ENCODE measurements at places on chromosomes 6 and 20.

DNA sequence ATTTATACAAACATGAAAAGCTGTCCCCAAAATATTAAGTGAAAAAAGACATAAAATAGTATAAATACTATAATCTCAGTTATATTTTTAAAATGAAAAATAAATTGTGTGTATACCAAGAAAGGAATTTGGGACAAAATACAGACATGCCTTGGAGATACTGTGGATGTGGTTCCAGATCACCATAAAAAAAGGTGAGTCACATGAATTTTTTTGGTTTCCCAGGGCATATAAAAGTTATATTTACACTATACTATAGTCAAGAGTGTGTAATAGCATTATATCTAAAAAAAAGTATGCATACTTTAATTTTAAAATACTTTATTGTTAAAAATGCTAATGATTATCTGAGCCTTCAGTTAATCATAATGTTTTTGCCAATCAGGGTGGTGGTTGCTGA is 17.4 kb upstream of the SDHAF4 start:
- no peak for DNase-seq

- DNase-seq = peak; percentile 79
Measured at GRCh38 chr6:27312146-27312949, at the start of gene POM121L2. Gene POM121L2 (minus strand): TSS chr6:27312273. CDS start chr6:27312170, 103 bp downstream.

DNA sequence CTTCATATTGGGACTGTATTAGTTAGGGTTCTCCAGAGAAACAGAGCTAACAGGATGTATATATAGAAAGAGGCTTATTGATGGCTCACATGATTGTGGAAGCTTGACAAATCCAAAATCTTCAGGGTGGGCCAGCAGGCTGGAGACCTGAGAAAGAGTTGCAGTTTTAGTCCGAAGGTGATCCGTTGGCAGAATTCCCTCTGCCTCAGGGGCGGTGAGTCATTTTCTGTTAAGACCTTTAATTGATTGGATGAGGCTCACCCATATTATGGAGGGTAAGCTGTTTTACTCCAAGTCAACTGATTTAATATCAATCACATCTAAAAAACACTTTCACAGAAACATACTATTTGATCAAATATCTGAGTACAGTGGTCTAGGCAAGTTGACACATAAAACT is 113.6 kb downstream of the FLRT3 start:
- no peak for DNase-seq

DNA sequence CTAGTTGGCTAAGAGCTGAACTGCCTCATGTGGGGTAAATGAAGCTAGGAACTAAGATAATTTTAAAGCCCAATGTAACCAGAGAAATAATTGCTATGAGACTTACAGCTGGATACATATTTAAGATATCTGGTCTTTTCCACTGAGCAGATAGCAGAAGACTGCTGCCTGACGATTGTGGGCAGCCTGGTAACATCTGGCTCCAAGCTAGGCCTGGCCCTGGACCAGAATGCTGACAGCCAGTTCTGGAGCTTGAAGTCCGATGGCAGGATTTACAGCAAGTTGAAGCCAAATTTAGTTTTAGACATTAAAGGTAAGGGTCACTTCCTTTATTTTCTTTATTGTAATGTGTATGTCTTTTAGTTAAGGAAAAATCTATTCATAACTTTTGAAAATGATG is 65.7 kb downstream of the RTN4IP1 start:
- no peak for DNase-seq

- no peak for DNase-seq
Measured at GRCh38 chr6:7183707-7184106, 75.9 kb downstream of the RREB1 start.

DNA sequence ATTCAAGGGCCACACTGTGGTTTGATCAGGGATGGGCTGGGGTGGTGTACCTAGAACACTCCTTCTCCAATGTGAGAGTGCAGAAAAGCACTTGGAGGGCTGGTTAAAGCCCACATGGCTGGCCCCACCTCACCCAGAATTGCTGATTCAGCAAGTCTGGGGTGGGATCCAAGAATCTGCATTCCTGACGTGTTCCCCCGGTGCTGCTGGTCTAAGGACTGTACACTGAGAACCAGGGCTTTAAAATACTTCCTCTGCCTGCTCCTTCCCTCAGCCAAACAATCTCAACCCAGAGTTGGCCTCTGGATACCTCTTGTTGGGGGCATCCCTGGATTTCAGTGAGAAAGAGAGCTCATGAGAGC is 13.4 kb upstream of the OCSTAMP start:
- no peak for DNase-seq

DNA sequence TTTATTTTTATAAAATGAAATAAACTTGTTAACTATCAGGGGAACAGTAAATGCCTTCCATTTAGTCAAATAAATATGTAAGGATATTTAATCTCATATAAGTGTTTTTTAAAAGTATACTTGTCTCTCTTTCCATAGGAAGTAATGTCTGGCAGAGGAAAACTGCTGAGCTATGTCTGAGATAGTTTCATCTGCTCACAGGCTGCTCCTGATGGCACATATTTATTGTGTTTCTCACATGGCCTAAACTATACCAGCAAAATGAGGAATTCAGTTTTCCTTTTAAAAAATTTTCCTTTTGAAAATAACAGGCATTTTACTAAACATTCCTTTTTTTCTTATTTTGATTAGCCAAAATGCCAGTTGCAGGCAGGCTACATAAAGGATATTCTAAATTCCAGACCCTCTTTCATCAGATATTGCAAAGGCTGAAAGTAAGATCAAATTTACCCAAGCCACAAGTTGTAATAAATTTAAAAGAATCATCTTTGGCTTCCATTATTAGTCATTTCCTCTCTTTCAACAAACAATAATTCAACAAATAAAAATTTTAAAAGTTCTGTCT is 60.1 kb upstream of the RNF146 start:
- DNase-seq = no peak

DNA sequence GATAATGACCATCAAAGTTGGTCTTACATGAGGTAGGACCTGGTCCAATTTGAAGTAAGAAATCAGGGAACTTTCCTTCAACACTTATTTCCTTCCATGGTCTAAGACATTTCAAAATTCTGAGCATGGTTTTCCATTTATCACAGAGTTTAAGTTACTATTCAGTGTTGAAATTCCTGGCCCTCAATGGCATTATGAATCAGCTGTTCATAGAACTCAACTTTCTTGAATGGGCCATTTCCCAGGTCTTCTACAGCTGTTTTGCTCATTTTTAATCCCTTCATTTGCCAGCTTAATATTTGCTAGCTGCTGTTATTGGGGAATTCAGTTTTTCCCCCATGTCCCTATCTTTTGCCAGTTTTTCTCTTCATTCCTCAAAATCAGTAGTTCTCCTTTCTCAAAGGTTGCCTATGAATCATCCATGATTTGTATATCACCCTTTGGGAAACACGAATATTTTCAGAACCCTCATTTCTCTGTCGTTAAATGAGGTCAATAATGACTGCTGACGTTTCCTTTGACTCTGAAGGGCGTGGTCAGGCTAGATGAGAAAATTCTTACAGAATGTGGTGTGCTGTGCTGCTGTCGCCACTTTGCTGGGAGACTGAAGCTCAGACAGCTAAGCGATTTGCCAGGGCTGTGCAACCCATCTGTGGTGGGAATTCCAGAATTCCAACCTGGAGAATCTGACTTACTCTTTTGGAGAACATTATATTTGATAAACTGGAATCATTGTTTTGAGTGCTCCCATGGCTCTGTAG is 216.5 kb upstream of the FLRT3 start:
- DNase-seq = no peak

DNA sequence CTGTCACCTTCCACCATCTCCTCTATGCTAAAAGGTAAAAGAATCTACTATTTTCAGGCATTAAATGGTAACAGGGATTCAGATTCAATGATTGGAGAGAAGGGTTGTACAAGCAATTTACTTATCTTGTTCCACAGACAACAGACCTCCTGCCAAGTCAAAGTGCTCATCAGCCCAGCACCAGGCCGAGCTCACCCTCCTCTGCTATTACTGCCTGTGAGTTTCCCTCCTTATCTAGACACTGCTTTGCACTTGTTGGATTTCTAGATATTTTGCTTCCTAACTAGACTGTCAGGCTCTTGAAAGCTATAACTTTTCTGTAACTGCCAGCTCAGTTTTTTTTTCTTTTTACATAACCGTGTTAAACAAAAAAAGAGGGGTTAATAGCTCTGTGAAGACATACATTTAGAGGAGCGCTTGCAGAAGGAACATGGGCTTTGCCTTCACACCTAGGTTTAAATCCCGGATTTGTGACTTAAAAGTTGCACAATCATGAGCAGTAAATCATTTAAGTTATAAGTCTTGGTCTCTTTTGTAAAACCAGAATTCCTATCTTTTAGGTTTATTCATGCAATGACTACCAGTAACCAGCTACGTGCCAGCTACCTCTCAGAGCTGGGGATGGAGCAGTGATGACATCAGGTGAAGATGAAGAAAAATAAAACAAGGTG is 1.1 kb upstream of the FAM162B start:
- DNase-seq = no peak

DNA sequence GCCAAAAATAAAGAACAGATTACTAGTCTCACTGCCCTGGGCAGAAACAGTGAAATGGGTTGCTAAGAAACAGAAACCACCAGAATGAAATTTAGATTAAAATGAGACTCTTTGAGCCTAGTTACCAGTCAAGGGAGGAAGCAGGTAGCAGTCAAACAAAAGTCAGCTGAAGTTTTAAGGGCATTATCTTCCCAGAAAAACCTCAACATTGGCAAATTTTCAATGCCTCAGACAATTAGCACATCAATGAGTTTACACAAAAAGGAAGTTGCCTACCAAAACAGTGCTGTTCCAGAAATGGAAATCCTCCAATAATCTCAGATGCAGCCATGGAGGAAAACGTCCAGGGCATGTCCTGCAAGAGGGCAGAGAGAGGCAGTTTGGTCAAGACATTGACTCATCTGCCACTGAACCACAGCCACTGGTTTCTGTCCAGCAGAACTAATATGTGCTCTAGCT is 399.7 kb upstream of the ADGRB3 start:
- no peak for DNase-seq

DNA sequence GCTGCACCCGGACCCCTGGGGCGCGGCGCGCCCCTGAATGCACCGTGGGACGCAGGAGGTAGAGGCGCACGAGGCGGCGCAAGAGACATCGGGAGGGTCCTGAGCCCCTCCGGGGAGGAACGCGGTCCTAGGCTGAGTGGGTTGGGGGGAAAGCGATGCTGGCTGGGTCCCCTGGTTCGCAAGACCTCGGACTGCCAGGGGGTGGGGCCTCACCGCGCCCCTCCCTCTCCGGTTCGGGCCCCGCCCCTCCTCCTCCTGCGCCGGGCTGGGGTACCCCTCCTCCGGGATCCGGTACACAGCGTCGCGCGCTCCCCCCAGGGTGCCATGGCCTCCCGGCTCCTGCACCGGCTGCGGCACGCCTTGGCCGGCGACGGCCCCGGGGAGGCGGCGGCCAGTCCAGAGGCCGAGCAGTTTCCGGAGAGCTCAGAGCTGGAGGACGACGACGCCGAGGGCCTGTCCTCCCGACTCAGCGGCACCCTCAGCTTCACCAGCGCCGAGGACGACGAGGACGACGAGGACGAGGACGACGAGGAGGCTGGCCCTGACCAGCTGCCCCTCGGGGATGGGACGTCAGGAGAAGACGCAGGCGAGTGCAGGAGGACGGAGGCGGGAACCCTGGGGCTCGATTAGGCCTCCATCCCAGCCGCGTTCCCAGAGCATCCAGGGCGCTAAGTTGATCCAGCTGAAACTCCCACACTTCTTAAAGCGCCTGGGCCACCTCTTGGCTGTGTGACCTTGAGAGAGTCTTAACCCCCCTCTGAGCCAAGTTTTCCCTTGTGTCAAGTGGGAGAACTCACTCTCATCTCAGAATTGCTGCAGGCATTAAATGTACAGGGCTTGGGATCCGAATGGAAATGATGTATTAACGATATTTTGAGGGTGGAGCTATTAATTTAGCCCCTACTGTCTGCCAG is 541 bp downstream of the SNX21 start:
- peak; percentile 73 for DNase-seq

DNA sequence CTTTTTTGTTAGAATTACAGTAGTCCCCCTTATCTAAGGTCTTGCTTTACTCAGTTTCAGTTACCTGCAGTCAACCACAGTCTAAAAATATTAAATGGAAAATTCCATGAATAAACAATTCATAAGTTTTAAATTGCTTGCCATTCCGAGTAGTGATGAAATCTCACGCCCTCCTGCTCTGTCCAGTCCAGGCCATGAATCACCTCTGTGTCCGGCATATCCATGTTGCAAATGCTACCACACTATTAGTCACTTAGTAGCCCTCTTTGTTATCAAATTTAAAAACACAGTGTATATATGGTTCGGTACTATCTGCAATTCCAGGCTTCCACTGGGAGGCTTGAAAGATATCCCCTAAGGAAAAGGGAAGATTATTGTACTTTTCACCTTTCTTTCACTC is 164.6 kb upstream of the FAM83B start:
- DNase-seq = no peak

- DNase-seq = no peak
Measured at GRCh38 chr6:50850223-50851048, 31.8 kb downstream of the TFAP2B start.

- peak; percentile 82 for DNase-seq
Measured at GRCh38 chr6:79947191-79948186, at the start of gene ELOVL4. Gene ELOVL4 (minus strand): TSS chr6:79947553. CDS start chr6:79947279, 274 bp downstream.

- no peak for DNase-seq
Measured at GRCh38 chr6:167577891-167578361, 248.8 kb upstream of the AFDN start.

- DNase-seq = no peak
Measured at GRCh38 chr6:1016329-1017302, 295.3 kb upstream of the FOXQ1 start.

DNA sequence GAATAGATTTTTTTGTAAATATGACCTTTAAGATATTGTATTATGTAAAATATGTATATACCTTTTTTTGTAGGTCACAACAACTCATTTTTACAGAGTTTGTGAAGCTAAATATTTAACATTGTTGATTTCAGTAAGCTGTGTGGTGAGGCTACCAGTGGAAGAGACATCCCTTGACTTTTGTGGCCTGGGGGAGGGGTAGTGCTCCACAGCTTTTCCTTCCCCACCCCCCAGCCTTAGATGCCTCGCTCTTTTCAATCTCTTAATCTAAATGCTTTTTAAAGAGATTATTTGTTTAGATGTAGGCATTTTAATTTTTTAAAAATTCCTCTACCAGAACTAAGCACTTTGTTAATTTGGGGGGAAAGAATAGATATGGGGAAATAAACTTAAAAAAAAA is 130.9 kb downstream of the SULF2 start:
- DNase-seq = no peak

- DNase-seq = no peak
Measured at GRCh38 chr6:3009930-3010329, 10.2 kb downstream of the NQO2 start.

GRCh38 chr20:63536997-63537524 is at the start of gene PTK6:
Gene PTK6 (minus strand): TSS chr20:63537376. CDS start chr20:63537314, 62 bp downstream.
- DNase-seq = no peak

GRCh38 chr6:77740380-77740779 is 87.5 kb downstream of the MEI4 start:
- no peak for DNase-seq

- DNase-seq = no peak
Measured at GRCh38 chr6:105646391-105646867, 243.5 kb upstream of the PREP start.

- DNase-seq = peak; percentile 78
Measured at GRCh38 chr6:143940011-143940597, 68.0 kb downstream of the PLAGL1 start.

GRCh38 chr6:45965792-45966191 is 49.9 kb downstream of the CLIC5 start:
- no peak for DNase-seq

- no peak for DNase-seq
Measured at GRCh38 chr20:40134176-40134575, 554.9 kb downstream of the MAFB start.

GRCh38 chr6:89386917-89387491 is 25.1 kb downstream of the RRAGD start:
- no peak for DNase-seq

- DNase-seq = no peak
Measured at GRCh38 chr6:148513145-148514071, 170.8 kb downstream of the SASH1 start.
